ENCODE measurements at places on chromosomes 11 and 22. TPM values are rescaled to one million over a fixed set of nuclear protein-coding genes. Genes with fewer than 3 reads are reported as not detected.

GRCh38 chr11:130323452-130324450 lies 9.0 kb upstream of the ZBTB44 start:
- DNase-seq: no peak

- no peak for DNase-seq
Measured at GRCh38 chr22:32042924-32043323, at the start of gene SLC5A1. Gene SLC5A1, plus strand, starts transcription at chr22:32043261. Its CDS starts 21 bp downstream, at chr22:32043282.

DNA sequence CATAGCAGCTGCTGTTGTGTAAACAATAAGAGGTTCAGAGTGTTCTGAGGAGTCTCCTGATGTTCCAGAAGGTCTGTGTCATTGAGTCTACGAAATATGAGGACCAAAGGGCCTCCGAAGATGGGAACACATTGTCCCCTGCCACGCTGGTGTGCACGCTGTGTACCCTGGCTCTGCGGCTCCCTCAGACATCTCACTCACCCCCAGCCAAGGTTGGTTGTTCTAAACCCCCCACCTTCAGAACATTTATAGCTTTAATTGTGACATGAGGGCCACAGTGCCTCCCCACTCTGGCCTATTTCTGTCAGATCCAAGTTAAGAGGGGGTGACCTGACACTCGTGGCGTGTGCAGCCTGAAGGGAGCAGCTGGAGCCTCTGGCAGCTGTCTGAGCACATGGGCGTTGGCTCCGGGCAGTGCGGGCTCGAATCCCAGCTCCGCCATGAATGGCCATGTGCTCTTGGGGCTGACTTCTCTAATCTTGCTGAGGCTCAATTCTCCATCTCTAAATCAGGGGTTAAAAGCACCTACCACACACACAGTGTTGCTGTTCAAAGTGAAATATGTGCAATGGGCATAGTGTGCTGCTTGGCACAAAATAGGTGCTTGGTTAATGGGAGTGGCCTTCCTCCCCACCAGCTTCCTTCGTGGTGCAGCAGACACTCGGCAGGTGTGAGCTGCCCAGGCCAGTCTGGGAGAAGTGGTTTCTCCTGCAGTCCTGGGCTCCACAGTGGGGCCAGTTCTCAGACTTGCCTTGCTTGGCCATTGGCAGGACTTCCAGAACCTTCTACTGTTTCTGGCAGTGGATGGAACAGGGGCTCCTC lies 39.7 kb upstream of the MICAL2 start:
- DNase-seq: no peak

GRCh38 chr11:113952588-113952987 lies 22.3 kb upstream of the HTR3A start:
- no peak for DNase-seq

GRCh38 chr11:11396301-11397035 lies 43.4 kb upstream of the CSNK2A3 start:
- DNase-seq: no peak

GRCh38 chr11:14110629-14111028 lies 148.1 kb downstream of the SPON1 start:
- DNase-seq: no peak

DNA sequence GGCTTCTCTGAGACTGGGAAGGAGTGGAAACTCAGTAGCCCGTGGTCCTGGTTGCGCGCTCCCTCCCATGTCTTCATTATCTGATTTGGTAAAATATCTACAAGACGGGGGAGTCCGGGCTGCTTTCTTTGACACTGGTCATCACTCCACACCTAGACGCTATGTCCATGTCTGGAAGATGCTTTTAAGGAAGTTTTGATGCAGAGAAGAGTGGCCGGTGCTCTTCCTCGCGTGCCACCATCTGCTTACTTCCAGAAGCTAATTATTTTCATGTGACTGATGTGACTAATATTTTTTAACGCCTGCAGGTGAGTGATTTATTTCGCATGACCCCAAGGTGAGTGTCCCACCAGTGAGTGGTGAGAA lies 339 bp upstream of the TRIM21 start:
- no peak for DNase-seq

The CYP2R1 gene
- total RNA-seq: 10.9 TPM

The SPON1 gene
- 60.2 TPM for total RNA-seq

Measured in skin of body (tissue), 3 donors.